ENCODE measurements at places on chromosomes 7 and 10.

DNA sequence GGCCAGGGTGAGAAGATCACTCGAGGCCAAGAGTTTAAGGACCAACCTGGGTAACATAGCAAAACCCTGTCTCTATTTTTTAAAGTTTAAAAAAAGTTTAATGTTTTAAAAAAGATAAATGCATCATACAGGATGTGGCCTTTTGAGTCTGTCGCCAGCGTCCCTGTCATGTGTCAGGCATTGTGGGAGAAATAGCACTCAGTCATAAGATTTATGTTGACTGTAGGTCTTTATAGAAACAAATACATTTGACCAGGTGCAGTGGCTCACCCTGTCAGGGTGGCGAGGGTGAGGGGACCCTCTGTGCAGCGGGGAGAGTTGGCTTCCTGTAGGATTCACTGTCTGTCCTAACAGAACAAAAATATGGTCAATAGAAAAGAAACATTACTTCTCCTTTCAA lies 63.5 kb upstream of the SH2B2 start:
- DNase-seq, result no peak

DNA sequence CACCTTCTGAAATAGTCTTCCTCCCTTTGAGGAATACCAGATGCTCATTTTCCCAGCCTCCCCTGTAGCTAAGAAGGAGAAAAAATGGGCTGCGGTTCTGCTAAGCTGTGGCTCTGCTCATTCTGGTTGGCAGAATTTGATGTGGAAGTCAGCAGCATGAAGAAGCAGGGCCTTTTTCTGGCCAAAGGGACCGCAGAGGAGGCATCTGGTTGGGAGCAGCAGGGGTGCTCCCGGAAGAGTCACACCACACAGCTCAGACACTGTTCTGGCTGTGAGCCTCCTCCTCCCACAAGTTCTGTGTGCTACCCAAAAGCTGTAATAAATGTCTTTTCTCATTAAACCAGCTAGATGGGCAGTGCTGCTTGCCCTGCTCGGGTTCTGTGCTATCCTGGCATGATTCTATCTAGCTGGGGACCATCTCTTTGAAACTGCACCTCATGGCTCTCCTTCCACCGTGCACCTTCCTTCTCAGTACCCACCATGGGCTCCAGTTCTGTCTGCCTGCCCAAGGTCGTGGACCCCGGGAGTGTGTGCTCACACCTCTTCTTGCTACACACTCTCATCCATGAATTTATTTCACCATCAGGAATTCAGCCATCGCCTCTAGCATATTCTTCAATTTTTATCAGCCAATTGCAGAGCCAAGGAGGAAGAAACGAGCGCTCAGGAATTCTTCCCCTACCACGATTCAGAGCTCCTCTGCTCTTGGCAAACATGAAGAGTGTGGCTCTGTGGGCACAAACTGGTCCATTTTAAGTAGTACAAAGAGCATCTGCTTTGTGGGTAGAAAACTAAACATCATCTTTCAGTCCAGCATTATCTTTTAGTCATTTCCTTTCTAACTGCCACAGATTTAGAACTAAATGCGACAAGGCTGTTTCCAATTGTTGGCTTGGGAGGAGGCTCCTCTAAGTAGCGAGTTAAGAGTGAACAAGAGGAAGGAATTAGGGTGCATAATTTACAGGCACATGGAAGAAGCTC lies 76.9 kb downstream of the FAM171A1 start:
- DNase-seq, result no peak

- DNase-seq, result no peak
These were observed 127.6 kb downstream of the WDR11 start for GRCh38 chr10:120978589-120979252.

DNA sequence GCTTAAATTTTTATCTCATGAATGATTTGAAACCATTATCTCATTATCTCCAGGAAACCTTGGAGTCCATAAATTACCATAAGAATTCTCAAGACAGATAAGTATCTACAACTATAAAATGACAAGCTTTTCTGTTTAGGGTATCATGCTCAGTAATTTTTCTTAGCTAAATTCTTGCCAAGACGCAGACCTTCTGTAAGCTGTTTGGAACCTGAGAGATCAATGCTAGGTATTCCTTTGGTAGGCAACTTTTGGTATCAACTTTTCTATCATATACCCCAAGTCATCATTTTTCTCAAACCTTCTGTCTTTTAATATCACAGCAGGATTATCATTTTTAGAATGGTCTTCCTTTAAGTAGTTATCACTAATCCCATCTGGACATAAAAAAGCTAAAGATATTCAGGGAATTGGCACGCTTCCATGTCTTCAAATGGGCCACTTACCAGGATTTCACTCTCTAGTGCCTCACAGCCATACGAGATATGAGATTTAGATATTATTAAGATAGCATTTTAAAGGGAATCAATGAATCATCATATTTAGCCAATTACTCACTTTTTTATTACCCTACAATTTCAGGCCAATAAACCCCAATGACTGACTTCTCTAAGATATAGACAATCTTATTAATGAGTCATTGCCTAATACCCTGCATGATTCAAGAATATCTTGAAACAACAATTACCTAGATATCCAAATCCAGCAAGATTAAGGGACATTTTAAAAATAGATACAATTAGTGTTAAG lies 544.1 kb downstream of the HTR7 start:
- no peak for DNase-seq

GRCh38 chr10:110067960-110068770 lies 60.4 kb downstream of the ADD3 start:
- no peak for DNase-seq

DNA sequence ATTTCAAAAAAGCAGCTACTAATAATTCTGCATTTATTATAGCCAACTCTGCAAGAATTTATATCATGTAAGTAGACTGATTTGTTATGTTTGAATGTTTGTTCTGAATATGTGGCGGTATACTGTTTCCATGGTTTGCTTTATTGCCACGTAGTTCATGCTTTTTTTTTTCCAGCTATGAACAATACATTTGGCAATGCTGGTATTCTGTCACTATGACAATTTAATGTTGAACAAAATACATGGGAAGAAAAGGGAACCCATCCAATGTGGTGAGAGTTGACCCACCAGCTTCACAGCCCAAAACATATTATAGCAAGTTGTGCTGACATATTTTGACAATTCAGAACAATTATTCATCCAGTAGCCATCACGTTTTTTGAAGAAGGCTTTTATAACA lies 145.6 kb downstream of the CCDC71L start:
- no peak for DNase-seq

DNA sequence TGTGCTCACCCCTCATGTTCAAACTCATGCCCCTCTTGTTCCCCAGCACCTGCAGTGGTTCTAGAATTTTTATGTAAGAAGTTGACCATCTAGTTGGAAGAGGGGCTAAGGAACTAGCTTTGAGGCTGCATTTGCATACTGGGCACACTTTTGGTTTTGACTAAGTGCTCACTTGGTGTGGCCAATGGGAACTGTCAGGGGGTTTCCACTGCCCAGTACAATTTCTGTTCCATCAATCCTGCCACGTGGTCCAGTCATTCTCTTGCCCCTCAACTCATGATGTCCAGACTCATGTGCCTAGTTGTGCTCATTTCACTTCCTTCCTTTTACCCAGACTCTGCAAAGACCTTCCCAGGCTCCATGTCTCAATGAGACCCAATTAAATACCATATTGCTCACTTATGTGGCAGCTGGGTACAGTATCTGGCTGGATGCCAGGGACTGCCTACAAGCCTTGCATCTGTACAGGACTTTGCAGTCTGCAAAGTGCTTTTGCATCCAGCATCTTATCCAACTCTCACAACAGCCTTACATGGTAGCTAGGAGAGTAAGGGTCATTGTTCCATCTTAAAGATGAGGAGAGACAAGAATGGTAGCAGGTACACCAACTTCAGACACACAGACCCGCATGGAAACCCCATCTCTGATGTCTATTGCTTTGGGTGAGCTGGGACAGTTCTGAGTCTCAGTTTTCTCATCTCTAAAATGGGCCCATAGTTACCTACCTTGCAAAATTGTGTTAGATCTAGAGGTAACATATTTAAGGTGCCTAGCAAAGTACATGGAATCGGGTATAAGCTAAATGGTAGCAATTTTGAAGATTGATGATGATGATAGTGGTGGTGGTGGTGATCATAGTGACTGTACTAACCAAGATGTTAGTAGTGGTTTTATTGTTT lies 30.1 kb upstream of the KCNMA1 start:
- no peak for DNase-seq

DNA sequence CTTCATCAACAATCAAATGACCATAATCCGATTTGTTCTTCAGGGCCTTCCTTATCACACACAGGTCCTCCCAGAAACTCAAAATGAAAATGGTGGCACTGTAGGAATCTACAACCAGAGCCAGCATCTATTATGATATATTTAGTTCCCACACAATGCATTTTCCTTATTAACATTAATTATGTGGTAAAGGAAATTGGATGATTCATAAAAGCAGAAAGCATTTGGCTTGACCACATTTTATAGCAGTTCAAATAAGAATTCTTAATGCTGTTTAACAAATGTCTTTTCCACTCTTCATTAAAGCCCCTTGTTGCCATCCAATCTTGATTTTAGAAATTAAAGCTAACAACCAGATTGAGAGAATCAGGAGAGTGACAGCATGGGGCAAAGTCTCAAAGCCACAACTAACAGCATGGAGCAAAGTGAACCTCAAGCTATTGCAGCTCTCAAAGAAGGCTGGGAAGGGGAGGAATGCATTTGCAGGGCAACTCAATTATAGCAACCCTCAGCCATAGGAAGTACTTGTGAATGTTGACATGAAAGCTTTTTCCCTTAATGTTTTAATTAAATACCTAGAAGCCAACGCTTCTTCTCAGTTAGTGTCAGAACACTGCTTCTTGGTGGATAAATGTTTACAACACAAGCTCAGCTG lies 549.1 kb downstream of the NXPH1 start:
- no peak for DNase-seq

DNA sequence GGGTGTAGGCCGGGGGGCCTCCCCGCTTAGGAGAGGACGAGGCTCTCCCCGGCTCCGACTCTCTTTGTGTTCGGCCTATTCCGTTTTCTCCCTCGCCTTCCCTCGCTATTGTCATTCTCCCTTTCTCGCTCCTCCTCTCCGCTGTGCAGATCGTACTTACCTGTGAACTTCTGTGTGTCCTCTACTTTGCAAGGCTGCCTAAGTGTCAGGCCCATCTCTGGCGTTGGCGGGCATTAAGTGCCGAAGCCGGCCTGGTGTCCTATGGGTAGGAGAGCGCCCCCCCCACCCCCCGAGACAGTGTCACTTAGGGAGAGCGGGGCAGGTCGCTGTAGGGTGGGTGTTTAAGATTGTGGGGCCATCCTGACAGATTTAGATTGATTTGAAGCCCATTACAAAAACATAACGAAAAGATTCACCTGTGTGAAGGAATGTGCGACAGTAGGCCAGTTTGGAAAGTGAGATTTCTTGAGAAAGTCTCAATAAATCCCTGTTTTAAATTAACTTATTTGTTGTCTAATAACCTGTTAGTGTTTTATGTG lies 579 bp downstream of the RBM33 start:
- peak; percentile 19 for DNase-seq

GRCh38 chr10:86293396-86293791 lies 73.2 kb downstream of the GRID1 start:
- no peak for DNase-seq

DNA sequence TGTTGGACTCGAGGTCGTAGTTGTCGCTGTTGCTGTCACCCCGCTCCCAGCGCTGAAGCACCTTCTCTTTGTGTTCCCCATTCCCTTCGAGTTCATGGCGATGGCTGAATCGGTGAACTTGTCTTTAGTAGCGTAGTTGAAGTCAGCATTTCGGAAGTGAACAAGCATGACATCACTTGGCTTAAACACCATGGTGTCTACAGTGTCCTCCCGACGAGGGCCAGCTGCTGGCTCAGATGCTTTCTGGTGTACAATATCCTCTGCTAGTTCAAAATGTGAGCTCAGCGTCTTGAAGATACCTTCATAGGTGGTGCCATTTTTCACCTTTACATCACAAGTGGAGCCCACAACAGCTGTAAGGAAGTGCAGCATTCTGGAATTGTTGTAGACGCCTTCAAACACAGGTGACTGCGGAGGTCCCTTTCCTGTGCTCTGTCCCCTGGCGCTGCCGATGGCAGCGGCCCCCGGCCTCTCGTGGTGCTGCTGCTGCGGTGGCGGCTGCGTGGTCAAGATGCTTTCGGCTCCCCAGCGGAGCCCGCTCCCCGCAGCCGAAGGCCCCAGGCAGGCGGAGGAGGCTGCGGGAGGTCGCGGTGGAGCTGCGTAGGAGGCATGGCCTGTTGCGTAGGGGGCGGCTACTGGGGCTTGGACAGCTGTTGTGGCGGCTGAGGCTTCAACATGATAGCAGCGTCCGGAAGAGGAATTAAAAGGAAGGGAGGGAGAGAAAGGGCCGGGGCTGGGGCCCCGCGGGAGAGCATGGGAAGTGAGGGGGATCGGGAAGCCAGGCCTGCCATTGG lies 59.3 kb downstream of the ANKMY2 start:
- no peak for DNase-seq

GRCh38 chr10:103638948-103639347 lies 145.4 kb downstream of the NEURL1 start:
- DNase-seq, result no peak

GRCh38 chr7:155269766-155270585 lies 27.7 kb upstream of the INSIG1 start:
- DNase-seq, result no peak

DNA sequence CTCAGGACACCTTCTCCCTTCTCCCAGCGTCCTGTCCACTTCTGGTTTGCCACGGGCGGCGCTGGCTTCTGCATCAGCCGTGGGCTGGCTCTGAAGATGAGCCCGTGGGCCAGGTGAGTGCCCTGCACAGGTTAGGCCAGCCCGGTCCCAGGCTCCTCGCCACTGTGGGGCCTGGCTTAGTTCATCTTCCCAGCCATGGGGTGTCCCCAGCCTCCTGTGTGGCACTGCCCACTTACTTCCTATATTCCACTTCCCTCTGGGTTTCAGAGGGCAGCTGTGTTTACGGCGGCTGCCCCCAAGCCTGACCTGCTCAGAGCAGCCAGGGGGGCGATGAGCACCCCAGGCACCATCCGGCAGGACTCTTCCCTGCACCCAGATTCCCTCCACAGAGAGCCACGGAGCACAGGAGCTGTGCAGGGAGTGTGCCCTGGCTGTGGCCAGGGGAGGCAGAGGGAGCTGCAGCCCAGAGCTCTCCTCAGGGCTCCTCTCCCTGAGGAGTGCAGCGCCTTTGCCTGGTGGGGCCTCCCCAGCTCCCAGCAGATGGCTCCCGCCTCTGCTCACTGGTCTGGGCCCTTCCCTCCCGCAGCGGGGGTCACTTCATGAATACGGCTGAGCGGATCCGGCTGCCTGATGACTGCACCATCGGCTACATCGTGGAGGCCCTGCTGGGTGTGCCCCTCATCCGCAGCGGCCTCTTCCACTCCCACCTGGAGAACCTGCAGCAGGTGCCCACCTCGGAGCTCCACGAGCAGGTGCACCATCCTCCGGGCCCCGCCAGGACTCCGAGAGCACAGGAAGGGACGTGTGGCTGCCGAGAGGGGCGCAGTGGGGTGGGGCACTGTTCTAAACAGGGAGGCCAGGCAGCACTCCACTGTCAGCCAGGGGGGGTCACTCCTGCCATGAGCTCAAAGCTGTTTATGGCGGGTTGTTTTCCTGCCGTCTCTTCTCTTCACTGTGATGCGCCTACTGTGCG lies 6.4 kb downstream of the LFNG start:
- no peak for DNase-seq

GRCh38 chr7:99730238-99730810 lies 4.7 kb downstream of the CYP3A7 start:
- DNase-seq, result no peak
